ENCODE measurements at places on chromosomes 5 and 9.

DNA sequence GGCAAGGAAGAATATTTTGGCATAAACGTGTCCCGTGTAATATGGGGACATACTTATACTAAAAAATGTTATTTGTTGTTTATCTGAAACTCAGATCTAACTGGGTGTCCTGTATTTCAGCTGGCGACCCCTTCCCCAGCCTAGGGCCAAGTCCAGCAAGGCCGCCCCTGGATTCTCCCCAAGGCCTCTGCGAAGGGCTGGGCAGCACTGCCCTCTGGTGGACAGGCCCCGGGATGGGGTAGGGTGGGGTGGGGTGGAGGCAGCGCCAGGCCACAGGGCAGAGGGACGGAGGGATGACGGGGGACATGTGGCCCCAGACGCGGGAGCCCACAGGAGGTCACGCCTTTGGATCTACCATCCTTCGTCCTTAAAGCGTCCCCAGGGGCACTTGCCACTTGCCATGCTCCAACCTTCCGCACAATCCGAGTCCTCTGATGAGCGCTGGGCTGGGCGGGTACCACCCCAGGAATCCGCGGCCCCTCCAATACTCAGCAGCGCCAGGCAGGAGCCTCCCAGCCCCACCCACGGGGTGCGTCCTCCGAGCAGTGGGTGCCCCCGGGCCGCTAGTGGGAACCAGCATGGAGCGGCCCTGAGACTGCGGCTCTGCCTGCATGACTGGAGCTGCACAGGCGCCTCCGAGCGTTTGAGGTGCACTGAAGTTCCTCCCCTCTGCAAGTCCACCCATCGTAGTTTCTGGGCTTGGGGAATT is 7.1 kb upstream of the AGPAT2 start:
- DNase-seq = no peak

- no peak for DNase-seq
These were observed 24.7 kb downstream of the MAPKAP1 start for GRCh38 chr9:125682340-125682739.

GRCh38 chr9:80509358-80509757 is 937.6 kb downstream of the TLE4 start:
- DNase-seq = no peak

DNA sequence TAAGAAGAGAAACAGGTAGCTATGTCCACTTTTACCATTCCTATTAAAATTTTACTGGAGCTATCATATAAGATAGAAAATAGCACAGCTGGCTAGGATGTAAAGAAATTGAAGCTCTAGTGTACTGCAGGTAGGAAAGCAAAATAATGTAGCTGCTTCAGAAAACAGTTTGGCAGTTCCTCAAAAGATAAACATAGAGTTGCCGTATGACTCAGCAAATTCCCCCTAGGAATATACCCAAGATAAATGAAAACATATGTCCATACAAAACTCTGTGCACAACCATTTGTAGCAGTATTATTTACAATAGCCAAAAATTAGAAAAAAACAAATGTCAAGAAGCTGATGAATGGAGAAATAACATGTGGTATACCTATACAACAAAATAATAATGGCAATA is 64.6 kb upstream of the SHISAL2B start:
- no peak for DNase-seq

DNA sequence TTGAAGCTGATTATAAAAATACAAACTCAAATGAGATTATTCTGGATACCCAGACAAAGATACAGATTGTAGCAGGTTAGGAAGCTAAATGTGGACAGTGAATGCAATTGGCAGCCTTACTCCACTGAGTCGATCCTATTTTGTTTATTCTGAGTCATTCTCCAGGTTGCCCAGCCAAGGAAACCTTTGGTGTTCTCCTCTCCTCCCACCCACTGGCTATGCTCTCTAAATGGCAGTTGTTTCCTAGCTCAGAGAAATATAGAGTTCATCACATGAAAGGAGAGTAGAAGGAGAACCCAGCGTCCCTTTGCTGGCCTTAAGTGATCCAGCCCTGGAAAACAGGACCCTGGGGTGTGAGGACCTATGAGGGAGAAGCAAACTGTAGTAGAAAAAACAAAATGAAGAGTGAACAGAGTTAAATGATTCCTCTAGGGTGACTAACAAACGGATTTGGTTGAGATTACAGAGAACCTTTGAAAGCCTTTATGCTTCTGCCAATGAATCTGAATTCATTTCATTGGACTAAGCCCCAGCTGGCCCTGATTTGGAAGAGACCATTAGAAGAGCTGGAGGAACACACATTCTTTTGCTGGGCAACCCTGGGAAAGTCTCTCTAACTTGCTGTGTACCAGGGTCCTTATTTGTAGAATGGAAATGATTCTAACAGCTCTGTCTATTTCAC is 95.1 kb downstream of the BRINP1 start:
- DNase-seq = no peak

DNA sequence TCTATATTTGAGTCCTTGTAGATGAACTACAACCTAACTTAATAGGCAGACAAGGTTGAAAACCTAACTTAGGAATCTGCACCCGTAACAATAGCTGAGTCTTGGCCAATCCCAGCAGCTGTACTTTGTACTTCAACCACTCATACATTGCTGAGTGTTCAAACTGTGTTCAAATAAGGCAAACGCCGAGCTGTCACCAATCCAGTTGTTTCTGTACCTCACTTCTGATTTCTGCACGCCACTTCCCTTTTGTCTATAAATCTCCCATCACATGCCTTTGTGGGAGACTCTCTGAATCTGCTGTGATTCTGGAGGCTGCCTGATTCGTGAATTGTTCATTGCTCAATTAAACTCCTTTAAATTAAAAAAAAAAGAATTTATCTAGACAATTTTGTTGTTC is 167.8 kb upstream of the TUT7 start:
- DNase-seq = no peak

DNA sequence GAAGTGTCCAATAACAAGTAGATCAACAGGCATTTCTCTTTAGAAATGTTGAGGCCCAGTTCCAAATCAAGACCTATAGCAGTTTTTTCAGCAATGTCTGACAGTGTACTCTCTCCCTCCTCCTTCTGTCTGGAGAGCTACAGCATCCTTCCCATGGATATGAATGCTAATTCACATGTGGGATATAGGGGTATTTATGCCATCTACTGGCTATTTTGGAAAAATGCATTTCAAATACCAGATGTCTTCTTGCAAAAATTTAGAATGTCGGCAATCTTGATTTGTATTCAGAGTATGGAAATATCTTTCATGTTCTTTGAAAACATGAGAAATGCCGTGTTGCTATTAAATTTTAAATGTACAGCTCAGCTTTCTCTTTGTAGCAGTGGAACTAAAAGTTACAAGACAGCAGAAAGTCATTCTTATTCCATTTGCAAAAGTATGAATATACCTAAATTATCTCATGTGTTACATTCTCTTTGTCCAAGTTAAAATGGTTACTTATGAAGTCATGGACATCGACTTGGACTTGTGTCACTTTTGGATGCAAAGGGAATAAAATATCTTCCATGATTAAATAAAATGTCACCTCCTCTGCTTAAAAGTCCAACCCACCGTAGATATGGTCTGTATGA is 647.8 kb downstream of the TAF11L14 start:
- peak; percentile 6 for DNase-seq

- no peak for DNase-seq
These were observed 524 bp downstream of the CYFIP2 start for GRCh38 chr5:157266286-157267007.

- DNase-seq = no peak
These were observed 416.5 kb downstream of the TAF11L14 start for GRCh38 chr5:18050776-18051175.

DNA sequence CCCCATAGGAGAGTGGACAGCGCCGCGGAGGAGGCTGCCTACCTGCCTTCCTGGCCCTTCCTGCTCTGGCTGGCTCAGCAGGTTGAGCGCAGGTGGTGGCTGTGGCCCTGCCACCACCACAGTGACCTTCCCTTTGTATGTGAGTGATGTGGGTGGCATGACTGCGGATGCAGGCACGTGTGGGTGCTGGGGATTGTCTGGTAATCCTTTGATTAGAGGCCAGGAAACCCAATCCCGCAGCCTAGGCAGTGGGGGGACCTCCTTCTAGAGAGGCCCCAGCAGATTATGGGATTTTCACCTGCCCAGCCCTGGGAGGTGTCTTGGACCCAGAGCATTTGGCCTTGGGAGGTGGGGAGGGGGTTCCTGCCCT is 16.5 kb downstream of the RXRA start:
- DNase-seq = no peak

GRCh38 chr9:130541533-130541932 is 37.8 kb upstream of the FUBP3 start:
- DNase-seq = no peak

DNA sequence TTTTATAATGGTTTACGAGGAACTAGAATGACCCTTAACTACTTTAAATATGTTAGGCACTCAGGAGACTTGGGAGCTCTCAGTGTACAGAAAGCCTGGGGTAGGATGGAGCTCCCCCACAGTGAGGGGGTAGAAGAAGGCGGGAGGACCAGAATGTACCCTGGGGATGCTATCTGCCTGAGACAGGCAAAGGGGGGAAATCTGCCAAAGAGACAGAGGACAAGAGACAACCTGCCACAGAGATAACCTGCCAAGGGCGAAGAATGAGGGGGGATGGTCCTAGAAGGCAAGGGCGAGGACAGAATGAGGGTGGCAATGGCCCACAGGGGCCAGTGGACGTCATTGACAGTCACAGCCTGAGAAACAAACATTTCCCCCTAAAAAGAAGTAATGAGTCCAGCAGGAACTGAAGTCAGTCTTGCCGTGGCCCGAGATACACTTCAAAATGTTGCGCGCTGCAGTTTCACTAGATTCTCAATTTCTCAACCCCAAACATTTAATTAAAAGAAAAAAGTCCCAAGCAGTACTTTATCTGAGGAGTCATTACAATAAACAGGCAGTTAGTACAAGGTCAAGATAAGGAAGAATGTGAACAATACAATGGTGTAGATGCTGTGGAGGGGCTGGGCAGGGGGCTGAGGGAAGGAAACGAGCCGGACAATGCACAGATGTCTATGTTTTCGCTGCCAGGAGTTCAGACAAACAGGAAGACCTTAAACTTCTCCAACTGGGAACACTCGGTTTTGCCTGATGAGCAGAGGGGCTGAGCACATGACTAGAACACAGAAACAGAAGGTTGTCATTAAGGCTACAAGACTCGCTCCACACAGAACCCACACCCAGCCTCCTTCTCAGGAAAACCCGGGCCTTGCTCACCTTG is 125.0 kb downstream of the LHFPL2 start:
- no peak for DNase-seq

DNA sequence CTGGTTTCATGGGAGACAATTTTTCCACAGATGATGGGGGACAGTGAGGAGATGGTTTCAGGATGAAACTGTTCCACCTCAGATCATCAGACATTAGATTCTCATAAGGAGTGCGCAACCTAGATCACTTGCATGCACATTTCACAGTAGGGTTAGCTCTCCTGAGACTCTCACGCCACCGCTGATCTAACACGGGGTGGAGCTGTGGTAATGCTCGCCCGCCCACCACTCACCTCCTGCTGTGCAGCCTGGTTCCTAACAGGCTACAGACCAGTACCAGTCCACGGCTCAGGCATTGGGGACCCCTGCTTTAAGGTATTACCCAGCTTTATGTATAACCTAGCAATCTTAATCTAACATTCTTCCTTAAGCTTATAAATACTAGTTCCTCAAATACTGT is 35.6 kb downstream of the TTC39B start:
- DNase-seq = no peak

- no peak for DNase-seq
These were observed 2.4 kb upstream of the MACIR start for GRCh38 chr5:103256178-103256577.

- no peak for DNase-seq
These were observed 5.7 kb downstream of the PIP5KL1 start for GRCh38 chr9:127924736-127925444.

- DNase-seq = no peak
These were observed 75.1 kb downstream of the KCNT1 start for GRCh38 chr9:135776893-135777622.

GRCh38 chr5:58458743-58459145 is 1.1 kb downstream of the PLK2 start:
- DNase-seq = no peak

- DNase-seq = no peak
These were observed 66.7 kb downstream of the KCNIP1 start for GRCh38 chr5:170570476-170570875.

DNA sequence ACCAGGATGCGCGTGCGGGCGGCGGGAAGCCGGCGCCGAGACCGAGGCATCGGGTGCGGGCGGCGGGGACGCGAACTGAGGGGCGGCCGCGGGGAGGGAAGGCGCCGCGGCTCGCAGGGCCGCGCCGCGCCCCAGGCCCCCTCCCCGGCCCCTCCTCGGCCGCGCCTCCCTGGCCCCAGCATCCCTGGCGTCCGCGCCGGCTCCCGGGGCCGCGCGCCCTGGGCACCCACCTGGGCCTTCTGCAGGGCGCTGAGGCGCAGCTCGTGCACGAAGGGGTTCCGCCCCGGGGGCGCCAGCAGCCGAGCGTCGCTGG is 324 bp downstream of the LPCAT1 start:
- DNase-seq = no peak

DNA sequence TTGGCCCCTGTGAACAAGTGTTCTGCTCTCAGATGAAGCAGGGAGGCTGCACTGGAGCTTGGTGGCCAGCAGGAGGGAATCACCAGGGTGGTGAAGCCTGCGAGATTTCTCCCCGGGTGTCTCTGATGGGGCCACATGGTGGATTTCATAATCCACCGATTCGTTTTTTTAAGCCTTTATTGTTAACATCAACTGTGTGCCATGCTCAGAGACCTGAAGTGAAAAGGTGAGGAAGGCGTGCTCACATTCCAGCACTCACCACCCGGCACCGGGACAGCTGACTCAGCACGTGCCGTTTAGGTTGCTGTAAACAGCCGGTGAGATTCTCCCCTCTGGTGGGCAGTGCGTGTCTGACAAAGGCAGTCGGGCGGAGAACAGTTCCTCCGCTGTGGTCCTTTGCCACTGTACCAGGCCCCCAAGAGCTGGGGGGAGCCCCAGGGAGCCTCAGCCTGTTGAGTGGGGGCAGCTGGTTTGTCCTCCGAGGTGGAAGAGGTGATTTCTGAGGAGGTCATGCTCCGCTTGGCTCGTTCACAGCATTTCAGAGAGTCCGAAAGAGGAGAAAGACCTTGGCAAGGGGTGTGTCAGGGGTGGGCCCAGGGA is 12.7 kb upstream of the AHRR start:
- DNase-seq = no peak

- DNase-seq = no peak
These were observed 55.3 kb downstream of the GADD45G start for GRCh38 chr9:89659891-89660685.

- DNase-seq = no peak
These were observed 53.4 kb downstream of the GNAQ start for GRCh38 chr9:77978086-77978781.

- DNase-seq = no peak
These were observed 14.8 kb downstream of the SAXO1 start for GRCh38 chr9:19018201-19018600.

GRCh38 chr9:118455259-118455658 is 751.1 kb downstream of the TLR4 start:
- DNase-seq = no peak

- DNase-seq = no peak
These were observed 220 bp downstream of the NOTCH1 start for GRCh38 chr9:136545692-136545964.

- no peak for DNase-seq
These were observed 49.9 kb upstream of the ERBIN start for GRCh38 chr5:65876496-65876895.

GRCh38 chr5:21823076-21823574 is 1030.0 kb downstream of the CDH12 start:
- DNase-seq = no peak

Data from cerebellar nuclear complex (tissue), 1 donor.